ENCODE measurements at places on chromosomes 5 and 9.

DNA sequence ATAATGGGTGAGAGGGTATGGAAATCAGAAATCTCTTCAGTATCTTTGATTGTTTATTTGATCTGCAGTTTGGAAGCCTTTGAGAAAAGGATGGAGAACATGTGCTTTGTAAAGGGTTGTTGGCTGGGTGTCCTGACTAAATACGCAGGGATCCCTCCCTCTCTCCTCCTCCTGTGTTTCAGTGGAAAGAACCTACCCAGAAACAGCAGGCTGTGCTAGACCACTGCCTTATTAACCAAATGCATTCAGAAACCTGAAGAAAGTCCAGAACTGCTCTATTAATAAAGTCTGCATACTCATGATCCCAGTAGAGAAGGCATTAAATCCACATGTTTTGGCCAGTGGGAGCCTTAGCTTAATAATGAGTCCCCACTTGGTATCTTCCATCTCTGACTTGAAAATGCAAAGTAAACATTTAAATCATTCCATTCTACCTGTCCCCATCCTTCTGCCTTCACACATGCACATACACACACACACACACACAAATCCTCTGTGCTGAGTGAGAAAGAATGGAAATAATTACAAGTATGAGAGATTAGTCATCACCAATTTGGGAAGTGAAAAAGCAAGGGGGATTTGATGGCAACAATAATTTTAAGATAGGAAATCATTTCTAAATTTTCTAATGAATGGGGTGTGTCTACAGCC lies 10.0 kb upstream of the LECT2 start:
- DNase-seq = no peak

DNA sequence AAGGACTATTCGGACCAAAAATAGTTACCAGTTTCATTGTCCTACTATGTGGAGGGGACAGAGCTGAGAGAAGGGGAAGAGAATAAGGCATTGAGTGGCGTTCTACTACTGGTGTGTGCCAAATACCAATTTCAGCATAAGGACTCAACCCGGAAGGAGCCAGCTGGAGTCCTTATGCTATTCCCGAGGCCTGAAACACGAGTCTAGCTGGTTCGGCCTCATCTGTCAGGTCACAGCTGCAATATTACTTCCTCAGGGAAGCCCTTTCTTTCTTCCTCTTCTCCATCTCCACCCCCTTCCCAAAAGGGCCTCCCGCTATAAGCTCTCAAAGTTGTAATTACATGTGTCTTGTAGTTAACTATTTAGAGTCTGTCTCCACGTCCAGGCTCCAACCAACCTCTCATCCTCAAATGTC lies 20.5 kb upstream of the FER start:
- no peak for DNase-seq

DNA sequence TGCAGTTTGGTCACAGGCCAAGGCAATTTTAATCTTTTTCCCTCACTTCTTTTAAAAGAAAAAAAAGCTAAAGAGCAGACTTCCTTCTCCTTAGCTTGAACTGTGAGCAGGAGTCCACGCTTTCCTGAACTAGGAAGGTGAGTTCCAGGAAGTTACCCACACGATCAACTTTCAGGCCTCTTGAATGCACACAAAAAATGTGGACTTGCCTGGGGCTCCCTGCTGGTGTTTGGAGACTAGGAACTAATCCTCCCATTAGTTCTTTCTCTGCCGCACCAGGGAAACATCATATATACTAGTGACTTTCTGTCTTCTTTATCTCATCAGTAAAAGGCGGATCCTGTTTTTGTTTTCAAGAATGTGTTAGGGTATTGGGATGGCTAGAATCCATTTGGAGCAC lies 240.0 kb downstream of the GOLPH3 start:
- DNase-seq = no peak

GRCh38 chr5:150419630-150420270 lies 7.0 kb upstream of the CD74 start:
- no peak for DNase-seq

- peak; percentile 34 for DNase-seq
Measured at GRCh38 chr5:76953551-76954382, 922 bp downstream of the CRHBP start.

DNA sequence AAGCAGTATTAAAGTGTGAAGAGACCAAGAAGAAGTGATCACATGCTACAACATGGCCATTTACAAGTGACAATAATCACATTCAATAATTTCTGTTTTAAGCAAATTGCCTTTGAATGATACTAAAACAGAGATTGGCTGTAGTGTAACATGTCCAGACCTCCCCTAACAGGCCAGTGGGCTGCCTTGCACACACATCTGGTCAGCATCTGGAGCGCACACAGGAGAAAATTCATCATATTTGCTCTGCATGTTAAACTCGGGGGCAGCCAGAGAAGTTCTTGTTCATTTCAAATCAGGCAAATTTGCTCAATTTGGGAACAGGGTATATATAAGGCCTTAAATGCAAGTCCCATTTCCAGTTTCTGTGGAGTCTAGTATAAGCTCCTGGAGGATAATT lies 111.1 kb upstream of the FBXL7 start:
- DNase-seq = no peak

DNA sequence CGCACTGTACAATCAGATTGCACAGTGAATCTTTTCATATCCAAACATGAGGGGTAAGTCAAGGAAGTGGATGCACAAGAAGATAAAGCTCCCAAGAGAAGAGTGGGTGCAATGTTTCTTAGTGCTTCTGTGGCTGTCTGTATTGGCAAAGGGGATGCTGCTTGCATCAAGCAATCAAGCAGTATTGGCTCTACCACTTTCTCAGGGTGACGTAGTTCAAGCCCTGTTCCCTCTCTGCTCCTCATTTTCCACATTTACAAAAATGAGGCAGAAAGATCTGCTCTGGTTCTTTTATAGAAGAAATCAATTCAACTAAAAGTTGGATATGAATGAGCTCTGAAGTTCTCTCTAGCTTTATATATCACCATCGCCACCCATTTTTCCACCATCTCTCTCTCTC lies 2.3 kb downstream of the TNFSF8 start:
- no peak for DNase-seq

DNA sequence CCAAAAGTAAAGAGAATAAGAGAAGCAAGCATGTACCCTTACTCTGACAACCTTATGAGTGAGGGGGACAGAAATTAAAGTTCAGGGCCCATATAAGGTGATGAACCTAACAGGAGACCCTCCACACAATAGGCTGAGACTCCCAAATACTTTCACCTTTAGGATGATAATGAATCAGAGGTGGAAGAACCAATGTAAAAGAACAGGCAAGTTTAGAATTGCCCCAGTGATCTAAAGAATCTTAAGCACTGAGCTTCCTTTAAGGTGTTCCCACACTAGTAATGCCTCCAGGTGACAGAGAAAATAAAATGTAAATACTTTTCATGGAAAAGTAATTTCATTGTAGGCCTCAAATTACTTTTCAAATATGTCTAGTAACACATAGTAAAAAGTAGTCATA lies 8.2 kb upstream of the FAM151B start:
- no peak for DNase-seq

GRCh38 chr9:95533996-95534680 lies 17.4 kb upstream of the PTCH1 start:
- no peak for DNase-seq

GRCh38 chr5:32241034-32241783 lies 67.1 kb upstream of the GOLPH3 start:
- DNase-seq = no peak

- DNase-seq = no peak
Measured at GRCh38 chr9:90975781-90976538, 174.3 kb downstream of the SYK start.

DNA sequence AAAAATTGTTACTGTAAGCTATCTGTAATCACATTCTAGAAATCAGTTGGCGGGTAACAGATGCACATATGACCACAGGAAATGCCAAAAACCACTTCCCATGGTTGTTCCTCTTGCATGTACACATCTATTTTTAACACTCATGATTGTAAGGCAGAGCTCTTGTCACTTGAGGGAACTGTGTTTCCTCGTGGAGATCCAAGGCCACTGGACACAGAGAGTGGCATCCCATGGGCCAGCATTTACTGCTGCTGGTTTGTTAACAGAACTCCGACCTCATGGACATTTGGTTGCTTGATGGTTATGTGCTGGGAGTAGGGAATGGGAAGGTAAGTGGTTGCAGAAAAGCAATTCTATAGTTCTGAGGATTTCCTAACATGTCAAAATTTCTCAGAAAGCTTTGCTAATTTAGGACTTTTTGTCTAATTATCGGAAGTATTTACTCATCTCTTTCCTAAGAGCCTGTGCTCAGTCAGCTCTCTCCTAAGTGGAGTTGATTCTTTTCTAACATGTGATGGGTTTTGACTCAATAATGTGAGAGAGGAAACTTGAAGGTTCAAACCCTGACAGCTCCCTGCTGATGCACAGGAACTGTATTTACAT lies 202.0 kb upstream of the NR3C1 start:
- DNase-seq = no peak

DNA sequence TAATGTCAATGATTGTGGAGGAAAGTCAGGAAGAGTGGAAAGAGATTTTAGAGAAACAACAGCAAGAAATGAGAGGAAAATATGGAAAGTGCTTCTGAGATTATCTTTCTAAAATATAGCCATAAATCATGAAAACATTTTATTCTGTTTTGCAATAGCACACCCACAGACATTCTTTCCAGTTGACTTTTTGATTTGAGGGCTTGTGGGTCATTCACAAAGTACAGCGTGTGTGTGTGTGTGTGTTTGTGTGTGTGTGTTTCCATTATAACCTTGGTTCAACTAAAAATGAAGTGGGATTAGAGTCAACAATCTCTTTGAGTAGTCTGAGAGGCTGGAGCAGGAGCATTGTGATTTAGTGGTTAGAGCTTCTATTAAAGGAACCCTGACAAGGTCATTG lies 116.6 kb upstream of the GAS1 start:
- DNase-seq = no peak

GRCh38 chr9:74500584-74500924 lies 3.4 kb downstream of the RORB start:
- DNase-seq = peak; percentile 14

GRCh38 chr9:34559624-34560455 lies 29.7 kb downstream of the CNTFR start:
- peak; percentile 68 for DNase-seq

DNA sequence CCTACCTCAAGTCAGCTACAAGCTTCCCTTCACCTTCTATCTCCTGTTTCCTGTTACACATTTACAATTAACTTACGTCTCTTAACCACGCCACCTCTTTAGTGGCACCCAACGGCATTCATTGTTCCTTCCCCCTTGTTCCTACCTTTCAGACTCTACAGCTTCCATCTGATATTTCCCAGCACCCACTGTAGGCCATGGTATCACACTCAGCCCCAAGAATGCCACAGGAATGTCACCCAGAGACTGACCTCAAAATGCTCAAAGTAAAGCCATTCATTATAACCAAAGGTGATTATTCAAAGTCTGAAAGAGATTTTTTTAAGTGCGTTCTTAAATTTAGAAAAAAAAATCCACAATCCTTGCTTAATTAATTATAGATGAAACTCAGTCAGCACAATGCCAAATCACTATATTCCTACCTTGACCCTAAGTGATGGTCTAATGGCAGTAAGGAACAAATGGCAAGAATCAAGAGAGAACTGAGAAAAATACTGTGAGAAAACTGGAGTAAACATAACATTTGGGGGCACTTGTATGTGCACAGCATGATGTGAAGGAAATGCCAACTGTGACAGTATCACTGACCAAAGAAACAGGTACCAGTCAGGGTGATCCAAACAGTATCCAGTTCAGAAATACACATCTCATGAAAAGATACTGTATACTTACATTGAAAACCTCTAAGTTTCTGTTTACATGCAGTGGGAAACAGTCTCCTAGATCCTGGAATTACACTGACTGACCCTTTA lies 52.1 kb downstream of the CTNND2 start:
- DNase-seq = no peak

DNA sequence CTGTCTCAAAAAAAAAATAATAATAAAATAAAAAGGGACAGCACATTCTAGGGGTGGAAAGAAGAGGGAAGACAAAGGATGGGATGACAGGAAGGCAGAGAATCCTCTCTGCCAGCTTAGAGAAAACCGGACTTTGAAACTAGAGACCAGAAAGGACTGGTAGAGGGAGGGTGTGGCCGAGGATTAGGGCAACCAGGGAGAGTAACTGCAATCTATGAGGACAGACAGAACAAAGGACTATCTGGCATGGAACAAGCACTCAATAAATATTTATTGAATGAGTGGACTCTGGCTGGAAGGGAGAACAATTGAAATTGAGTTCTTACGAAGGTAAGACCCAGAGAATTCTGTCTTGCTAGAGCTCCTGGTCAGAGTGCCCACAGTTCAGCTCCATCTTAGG lies 2.4 kb downstream of the GBA2 start:
- no peak for DNase-seq

- DNase-seq = peak; percentile 33
Measured at GRCh38 chr9:10613419-10613818, 617 bp upstream of the PTPRD start.

DNA sequence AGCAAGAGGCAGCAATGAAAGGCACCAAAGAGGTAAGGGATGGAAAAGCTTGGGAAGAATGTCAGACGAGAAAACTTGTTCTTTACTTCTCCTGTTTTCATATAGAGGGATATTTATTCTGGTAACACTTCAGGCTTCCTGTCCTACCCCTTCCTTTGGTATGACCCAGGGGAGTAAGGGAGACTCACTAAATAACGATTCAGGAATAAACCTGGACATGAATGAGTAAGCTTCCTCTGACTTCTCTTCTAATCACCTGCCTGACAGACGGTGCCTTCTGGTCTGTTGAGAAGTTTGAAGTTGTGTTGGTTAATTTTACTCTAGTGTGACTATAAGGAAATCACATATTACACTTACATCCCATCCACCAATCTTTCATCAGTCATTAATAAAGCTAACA lies 461.2 kb downstream of the CDH12 start:
- no peak for DNase-seq

DNA sequence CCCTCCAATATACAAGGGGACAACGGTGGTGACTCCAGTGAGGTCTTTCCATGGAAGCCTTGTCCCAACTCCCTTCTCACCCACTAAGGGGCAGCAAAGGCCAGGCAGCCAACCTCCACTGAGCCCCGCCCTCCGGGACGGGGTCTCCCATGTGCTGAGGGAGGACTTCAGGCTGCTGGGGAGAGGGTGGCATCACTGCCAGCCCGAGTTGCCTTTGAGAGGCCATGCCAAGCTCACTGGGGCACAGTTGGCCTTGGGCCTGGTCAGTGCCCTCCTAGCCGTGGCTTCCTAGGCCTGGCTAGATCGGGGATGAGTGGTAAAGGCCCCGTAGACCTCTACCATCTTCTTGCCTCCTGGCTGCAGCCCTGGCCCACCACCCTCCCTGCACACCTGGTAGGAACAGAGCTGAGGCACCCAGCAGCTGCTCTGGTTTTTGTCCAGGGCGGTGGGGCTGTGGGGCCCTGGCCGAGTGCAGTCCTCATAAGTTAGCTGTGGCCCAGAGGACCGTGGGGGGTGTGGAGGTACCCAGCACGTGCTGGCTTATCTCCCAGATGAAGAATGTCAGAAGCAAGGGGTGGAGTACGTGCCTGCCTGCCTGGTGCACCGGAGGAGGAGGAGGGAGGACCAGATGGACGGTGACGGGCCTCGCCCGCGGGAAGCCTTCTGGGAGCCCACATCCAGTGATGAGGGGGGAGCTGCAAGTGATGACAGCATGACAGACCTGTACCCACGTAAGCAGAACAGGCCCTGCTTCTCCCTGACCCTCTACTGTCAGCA lies 3.2 kb downstream of the SURF2 start:
- no peak for DNase-seq

- peak; percentile 66 for DNase-seq
Measured at GRCh38 chr5:71864730-71865601, 145.9 kb downstream of the CARTPT start.

All from head of caudate nucleus (tissue), 42 donors.